ENCODE measurements at places on chromosomes 11 and 22. TPM values are rescaled to one million over a fixed set of nuclear protein-coding genes. Genes with fewer than 3 reads are reported as not detected.

The SLC37A2 gene
- polyA plus RNA-seq = 0.82 TPM

The GAL gene
- not detected for polyA plus RNA-seq

The MYOD1 gene
- polyA plus RNA-seq = not detected

The SCN3B gene
- polyA plus RNA-seq = 0.43 TPM

The ACR gene
- 1.0 TPM for polyA plus RNA-seq

The OR8J3 gene
- polyA plus RNA-seq = not detected

The OR56A4 gene
- polyA plus RNA-seq = not detected

The TMEM258 gene
- polyA plus RNA-seq = 228 TPM

The FOLR1 gene
- polyA plus RNA-seq = 297 TPM

The RASGRP2 gene
- 14.1 TPM for polyA plus RNA-seq

The TMEM191B gene
- polyA plus RNA-seq = 10.6 TPM

The SLC43A3 gene
- 6.0 TPM for polyA plus RNA-seq

The KRTAP5-7 gene
- not detected for polyA plus RNA-seq

The SLC22A24 gene
- 0.86 TPM for polyA plus RNA-seq

The C11orf87 gene
- polyA plus RNA-seq = not detected

The OR8H3 gene
- not detected for polyA plus RNA-seq

The KREMEN1 gene
- 9.3 TPM for polyA plus RNA-seq

The SYT9 gene
- 2.7 TPM for polyA plus RNA-seq

The SMIM38 gene
- 0.19 TPM for polyA plus RNA-seq

The CHRNA10 gene
- polyA plus RNA-seq = 0.39 TPM

The SCUBE1 gene
- 2.3 TPM for polyA plus RNA-seq

The LRRC56 gene
- 1.2 TPM for polyA plus RNA-seq

The CDC42BPG gene
- polyA plus RNA-seq = 4.5 TPM

The CRYBA4 gene
- polyA plus RNA-seq = not detected

The TRIM29 gene
- polyA plus RNA-seq = 0.65 TPM

The TBX1 gene
- polyA plus RNA-seq = 0.45 TPM

The ADAMTS15 gene
- polyA plus RNA-seq = 3.6 TPM
